ENCODE measurements at places on chromosomes 2 and 18.

DNA sequence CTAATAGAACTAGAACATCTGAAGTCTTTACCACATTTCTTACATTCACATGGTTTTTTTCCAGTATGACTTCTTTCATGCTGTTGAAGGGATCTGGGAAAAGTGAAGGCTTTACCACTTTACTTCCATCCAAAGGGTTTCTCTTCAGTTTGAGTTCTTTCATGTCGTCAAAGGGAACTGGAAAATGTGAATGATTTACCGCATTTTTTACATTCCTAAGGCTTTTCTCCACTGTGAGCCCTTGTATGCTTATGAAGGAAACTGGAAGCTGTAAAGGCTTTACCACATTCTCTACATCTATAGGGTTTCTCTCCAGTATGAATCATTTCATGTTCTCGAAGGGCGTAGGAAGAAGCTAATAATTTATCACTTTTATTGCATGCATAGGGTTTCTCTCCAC is 46.7 kb downstream of the NBEAL1 start:
- no peak for DNase-seq

- DNase-seq = no peak
These were observed 26.7 kb upstream of the CHRNA1 start for GRCh38 chr2:174791020-174791419.

DNA sequence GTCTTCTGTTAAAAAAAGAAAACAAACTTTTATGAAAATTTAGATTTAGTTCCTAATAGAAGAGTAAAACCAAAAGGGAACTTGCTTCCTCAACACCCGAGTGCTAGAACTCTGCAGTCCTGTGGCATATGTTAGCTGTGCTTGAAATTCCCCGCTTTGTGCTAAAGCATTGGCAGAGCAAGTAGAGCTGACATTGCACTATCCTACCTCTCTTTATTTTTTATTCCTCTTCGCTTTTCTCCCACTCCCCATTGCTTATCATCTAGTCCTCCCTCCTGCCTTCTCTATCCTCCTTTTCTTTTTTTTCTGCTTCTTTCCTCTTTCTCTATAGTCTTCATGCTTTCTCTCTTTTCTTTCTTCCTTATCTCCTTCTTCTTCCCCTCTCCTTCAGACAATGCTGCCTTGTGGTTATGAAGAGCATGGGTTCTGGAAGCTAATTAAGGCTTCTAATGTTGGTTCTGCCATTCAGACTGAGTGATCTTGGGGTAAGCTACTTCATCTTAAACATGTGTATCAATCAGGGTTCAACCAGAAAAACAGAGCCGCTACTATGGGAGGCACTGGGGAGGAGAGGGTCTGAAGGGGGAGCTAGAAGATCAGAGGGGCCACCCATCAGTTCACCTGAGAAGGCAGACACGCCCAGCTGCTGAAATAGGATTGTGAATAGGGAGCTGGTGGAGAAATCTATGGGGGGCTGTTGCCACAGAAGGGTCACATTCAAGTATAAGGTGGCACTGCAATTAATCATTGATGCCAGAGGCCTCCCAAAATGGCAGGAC is 31.4 kb upstream of the PELI1 start:
- no peak for DNase-seq

- DNase-seq = no peak
These were observed 190.1 kb downstream of the HAUS1 start for GRCh38 chr18:46294318-46294717.

DNA sequence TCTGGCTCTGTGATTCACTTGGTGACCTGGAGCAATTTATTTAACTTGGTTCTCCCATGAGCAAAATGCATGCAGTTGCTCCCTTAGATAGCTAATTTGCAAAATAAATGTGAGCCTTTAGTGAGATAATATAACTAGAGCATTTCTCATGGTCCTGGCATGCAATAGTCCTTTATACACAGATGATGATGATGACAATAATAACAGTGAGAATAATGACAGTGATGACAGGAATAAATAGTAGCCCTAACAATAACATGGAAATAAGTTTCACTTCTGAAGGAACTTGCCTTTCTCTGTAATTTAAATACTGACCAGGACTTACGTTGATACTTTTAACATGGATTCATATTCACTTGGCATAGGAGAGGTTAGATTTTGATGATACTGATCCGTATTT is 49.2 kb downstream of the LPIN1 start:
- no peak for DNase-seq

DNA sequence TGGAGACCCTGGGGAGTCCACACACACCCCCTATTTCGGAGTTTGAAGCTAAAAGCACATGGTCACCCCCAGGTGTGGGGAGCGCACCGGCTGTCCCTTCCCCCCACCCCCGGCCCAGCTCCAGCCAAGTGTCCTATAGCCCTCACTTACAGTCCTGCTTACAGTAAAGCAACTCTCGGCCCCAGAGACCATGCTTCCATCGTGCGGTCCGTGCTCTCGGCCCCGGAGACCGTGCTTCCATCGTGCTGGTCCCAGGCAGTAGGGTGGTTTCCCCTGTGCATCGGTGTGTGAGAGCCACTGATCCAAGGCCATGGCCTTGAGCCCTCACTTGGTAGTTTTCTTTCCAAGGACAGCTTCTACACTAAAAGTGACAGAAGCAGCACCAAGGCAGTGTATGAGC is 48.7 kb downstream of the GBX2 start:
- DNase-seq = no peak

- no peak for DNase-seq
These were observed 42.3 kb upstream of the GPC1 start for GRCh38 chr2:240392948-240393830.

GRCh38 chr2:109663721-109664120 is 49.6 kb downstream of the SOWAHC start:
- no peak for DNase-seq

DNA sequence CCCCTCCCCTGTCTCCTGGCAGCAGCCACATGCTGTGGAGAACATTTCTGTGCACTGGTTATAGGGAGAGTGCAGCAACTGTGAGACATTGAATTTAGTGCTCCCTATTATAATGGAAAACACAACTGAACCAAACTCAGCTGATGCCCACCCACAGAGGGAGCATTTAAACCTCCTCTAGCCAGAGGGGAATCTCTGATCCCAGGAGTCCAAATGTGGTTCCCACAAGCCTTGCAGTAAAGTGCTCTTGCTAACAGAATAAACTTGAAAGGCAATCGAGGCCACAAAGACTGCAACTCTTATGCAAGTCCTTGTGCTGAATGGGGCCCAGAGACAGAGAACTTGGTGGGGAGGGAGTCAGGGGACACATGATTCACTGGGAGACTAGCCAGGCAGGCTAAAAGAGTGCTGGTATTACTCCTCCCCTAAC is 638.8 kb upstream of the VRK2 start:
- DNase-seq = no peak

DNA sequence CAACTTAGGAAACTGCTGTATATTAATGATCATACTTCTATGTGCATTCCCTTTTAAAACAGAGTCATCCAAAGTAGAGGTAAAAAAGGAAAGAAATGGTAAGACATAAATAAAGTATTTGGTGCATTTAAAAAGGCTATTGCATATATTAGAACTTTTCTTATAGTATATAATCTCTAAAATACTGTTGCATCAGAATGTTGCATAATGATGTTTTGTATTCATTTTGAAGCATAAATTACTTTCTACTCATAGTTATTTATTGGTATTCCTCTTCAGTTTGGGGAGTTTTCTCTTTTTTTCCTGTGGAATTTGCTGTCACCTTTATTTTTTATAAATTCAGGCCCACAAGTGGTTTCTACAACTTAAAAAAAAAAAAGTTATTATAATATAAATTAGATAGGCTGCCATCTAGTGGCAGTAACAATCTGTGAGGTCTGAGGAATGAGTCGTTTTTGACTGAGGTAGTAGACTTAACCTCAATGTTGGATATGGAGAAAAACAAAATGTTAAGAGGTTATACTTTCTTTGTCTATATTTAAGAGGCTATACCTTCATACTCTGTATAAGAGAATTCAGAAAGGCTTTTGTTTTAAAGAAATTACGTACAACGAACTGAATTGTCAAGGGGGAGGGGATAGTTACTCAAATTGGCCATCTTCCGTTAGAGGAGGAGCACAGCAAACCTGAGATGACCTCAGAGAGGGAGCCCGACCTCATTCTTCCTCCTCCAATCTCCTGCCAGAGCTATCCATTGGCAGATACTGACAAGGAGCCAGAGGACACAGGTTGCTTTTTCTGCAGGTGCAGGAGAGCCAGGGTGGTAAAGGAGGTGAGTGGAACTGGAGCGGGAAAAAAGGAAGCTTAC is 23.8 kb downstream of the ANKAR start:
- no peak for DNase-seq

DNA sequence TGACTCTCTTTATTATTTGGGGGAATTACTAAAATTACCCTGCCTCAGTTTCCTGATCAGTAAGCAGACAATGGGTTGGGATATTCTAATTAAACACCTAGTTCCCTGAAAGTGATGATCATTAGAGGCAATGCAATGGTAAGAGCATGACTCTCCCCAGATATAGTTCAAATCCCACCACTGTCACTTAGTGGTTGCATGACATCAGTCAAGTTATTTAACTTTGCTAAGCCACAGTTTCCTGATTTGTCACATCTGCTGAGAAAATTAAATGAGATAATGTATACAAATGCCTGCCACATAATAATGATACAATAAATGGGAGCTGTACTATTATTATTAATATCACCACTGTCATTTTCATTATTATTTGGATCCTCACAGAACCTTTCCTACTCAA is 29.9 kb downstream of the ZEB2 start:
- DNase-seq = no peak

- DNase-seq = no peak
These were observed 28.2 kb upstream of the ZEB2 start for GRCh38 chr2:144548088-144548487.

DNA sequence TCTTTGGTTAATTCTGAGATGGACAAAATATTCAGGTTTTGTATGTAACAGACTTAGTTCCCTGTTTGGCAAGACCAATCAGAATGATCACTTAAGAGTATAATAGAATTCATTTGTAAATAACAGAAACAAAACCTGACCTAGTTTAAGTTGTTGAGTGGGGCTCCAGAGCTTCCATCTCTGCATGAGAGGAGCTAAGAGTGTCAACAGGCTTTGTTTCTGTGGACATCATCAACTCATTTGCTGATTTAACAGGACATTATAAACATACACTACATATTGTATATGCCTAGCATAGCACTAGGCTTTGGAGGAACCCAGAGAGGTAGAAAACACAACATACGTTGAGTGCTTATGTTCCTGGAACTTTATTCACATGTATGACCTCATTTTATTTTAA is 75.3 kb upstream of the TRIB2 start:
- DNase-seq = no peak

DNA sequence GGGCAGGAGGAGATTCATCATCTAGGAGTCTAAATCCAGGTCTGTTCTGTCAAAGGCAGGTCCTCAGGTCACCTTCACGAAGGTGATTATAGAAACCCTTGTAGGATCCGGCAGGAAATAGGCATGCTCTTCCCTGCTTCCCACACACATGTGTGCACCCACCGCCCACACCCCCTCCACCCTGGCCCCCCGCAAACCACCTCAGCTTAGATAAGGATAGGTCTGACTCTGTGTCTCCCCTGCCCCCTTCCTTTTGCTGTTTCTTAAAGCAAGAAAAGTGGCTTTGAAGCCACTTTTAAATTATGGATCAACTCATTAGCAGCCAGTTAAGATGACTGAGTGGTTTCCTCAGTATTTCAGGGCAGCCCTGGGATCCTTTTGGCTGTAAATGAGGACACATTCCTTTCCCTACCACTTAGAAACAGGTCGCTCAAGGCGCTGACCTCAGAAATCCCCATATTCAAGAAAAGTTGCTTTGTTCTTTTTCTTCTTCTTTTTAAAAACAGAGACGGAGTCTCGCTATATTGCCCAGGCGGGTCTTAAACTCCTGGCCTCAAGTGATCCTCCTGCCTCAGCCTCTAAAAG is 14.5 kb upstream of the CIB4 start:
- no peak for DNase-seq

GRCh38 chr2:127100251-127101047 is 6.5 kb downstream of the BIN1 start:
- DNase-seq = no peak

- no peak for DNase-seq
These were observed 46.3 kb upstream of the RAB12 start for GRCh38 chr18:8562919-8563318.

DNA sequence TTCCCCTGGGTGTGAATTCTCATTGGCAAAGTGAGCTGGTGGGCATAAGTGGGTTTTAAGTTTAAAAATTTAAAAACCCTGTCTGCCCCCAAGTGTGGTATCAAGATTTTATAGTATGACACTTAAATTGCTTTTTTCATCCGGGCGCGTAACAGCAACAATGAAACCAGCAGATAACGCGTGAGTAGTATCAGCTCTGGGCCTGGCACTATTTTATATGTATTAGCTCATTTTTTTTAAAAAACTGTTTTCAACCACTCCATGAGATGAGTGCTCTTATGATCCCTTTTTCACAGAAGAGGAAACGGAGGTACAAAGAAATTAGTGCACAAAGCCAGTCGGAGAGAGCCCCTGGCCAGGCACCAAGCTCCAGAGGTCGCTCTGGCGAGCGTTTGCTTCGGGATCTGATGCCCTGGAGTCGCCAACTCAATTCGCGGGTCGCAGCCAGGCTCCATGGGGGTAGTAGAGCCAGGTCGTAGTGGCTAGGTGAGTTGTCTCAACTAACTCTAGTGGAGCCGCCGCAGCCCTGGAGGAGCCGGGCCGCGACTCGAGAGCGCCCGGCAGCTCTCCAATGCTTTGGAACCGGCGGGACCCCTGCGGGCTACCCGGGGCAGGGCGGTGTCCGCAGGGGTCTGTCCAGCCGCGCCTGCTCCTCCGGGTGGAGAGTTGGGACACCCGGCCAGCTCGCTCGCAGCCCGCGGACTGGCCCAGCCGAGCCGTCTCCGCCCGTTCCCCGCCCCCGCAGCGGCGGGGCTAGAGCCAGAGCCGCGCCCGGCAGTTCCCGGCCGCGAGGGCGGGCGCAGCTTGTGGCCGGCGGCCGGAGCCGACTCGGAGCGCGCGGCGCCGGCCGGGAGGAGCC is at the start of gene IL1R1:
Gene IL1R1, plus strand, starts transcription at position 777 of the 859 bp plus-strand sequence. CDS start 14,979 bp downstream, outside the sequence.
- DNase-seq = no peak

DNA sequence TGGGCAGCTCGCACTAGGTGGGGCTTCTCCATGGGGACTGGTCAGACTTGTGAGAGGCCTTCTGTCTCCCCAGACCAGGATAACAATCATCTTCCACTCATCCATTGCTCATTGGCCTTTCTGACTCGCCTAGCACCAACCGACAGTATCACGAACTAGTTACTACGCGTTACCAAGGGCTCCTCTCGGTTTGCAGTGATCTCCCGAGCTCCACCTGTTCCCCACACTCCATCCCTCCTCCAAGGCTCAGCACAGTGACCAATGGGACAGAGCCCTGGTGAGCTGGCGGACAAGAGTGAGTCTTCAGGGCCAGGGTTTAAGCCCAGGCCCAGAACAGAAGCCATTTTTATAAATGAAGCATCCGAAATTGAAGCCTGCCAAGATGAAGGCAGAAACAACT is 42.8 kb upstream of the SMAD7 start:
- no peak for DNase-seq

GRCh38 chr18:49572611-49573345 is 10.9 kb downstream of the LIPG start:
- no peak for DNase-seq

DNA sequence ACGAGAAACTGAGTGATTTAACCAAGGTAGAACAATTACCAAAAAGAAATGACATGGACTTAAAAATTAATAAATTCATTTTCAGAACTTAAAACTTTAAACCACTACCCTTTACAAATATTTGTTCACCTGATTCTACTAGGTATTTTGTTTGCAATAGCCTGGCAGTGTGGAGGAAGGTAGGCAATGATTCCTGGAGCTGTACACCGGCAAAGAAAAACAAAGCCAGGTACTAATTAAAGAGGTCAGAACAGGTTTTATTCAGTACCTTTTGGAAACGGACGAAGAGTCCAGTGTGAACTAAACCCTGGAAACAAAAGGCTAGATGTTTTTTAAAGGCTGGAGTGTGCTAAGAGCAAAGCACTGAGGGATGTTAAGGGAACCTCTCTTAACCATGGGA is 561.3 kb upstream of the FSHR start:
- no peak for DNase-seq
